ENCODE measurements at places on chromosomes 7 and 10.

- DNase-seq, result no peak
These were observed 207.3 kb upstream of the BMPER start for GRCh38 chr7:33698041-33698440.

DNA sequence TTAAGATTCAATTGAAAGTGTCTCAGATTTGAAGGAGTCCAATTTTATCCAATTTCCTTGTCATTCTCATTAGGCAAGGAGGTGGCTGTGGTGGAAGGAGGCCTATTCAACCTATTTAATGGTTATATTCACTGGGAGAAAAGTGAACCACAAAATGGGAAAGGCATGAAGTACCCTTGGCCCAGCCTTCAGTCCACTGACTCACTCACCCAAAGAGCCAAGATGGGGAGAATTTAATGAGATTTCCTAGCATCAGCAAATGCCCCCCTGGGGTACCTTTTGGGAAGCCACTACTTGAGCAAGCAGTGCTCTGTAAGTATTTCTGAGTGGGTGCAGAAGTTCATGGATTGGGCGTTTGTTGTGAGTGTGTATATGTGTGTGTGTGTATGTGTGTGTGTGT lies 144.1 kb downstream of the NRP1 start:
- no peak for DNase-seq

DNA sequence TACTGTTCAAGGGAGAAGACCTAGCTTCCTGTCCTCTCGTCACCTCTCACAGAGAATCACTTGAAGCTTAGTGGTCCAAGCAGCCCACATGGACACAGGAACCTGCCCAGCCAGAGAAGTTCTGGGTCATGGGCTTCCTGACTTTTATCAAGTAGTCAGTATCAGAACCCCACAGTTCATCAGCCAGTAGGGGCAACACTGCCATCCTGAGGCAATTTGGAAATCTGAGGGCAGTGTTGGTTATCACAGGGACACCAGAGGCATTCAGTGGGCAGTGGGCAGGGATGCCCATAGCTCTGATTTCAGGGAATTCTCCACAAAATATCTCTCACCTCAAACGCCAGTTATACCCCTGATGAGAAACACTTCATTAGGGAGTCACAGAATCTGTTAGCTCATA lies 22.5 kb upstream of the MGAM2 start:
- DNase-seq, result no peak

DNA sequence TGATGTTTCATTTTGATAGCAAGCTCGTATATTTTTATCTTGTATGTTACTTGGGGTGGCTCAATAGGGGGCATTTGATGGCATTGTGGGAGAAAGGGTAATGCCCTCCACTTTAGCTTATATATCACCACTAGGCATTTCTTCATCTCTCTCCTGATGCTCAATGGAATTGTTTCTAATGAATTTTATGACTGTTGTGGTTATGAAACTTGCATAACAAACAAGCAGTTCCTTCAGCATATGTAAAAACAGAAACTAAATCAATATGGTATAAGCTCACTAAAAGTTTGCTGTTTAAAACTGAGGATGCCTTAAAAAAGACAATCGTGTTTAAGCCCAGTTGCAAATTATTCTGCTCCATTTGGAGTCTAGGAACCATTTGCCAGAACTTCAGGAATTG lies 75.5 kb downstream of the CDK14 start:
- no peak for DNase-seq

DNA sequence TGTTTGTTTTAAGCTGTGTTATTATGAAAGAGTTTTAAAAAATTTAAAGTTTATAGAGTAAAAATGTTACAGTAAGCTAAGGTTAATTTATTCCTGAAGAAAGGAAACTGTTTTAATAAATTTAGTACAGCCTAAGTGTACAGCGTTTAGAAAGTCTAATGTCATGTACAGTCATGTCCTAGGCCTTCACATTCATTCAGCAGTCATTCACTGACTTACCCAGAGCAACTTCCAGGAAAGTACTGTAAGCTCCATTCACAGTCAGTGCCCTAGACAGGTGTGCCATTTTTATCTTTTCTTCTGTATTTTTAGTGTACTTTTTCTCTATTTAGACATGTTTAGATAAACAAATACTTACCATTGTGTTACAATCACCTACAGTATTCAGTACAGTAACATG lies 126.8 kb downstream of the TPK1 start:
- no peak for DNase-seq

DNA sequence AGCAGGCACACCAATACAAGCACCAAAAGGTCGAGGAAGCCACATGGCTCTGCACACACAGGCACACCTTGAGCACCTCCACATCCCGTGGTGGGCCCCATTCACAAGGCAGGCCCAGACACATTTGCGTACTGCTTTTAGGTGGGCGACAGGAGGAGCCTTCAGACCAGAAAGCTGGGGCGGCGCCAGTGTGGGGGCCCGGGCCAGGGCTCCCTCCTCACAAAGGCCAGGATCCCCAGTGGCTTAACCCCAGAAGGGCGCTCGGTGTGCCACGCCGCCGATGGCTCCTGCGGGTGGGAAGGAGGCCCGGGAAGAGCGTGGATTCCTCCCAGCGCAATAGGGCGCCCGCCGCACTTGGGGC lies 2.8 kb upstream of the SMARCD3 start:
- DNase-seq, result no peak

GRCh38 chr10:123348691-123349572 lies 194.7 kb downstream of the BUB3 start:
- DNase-seq, result no peak

DNA sequence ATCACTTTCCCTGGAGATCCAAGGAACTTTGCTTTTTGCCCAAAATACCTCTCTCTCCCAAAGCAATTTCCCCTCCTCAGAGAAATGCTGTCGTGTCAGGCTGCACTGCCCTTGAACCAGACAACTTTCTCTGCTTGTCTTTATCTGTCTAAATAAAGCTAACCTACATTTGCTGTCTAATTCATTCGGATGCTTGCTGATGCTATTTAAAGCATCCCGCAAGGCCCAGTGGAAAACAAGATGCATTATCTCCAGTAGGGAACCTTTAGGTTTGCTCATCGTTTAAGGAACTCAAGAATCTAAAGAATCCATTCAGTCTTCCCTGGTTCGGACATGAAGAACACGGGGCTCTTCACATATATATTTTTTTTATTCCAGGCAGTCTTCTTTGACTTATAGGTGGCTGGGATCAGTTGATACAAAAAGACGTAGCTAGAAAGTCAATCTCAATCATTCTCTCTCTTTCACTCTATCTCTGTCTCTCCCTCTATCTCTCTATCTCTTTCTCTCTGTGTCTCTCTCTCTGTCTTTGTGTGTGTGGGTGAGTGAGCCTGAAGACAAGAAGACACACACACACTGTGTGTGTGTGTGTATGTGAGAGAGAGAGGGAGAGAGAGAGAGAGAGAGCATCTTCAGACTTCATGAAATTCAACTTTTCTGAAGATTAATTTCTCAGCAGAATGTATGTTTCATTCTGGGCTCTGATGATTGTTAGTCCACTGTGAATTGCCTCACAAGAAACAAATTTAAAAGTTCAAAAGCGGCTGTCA lies 92.8 kb upstream of the MKLN1 start:
- DNase-seq, result no peak

DNA sequence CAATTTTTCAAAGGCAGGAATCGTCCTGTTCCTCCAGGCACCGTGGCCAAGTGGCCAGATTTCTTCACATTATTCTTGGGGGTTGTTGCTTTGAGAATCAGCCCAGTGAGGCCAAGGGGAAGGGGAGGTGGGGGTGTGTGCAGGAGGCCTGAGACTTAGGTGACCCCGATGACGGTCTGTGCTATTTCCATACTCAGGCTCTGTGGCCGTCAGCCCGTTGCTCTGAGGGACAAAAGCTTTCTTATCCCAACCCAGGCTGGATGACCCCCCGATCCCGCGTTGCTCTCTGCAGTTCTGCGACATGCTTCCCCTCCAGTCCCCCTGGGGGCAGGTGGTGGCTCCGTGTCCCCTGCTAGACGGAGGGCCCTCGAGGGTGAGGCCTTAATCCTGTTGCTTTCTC lies 14.2 kb downstream of the DOCK1 start:
- DNase-seq, result no peak

GRCh38 chr7:13933091-13933490 lies 56.4 kb downstream of the ETV1 start:
- DNase-seq, result no peak

DNA sequence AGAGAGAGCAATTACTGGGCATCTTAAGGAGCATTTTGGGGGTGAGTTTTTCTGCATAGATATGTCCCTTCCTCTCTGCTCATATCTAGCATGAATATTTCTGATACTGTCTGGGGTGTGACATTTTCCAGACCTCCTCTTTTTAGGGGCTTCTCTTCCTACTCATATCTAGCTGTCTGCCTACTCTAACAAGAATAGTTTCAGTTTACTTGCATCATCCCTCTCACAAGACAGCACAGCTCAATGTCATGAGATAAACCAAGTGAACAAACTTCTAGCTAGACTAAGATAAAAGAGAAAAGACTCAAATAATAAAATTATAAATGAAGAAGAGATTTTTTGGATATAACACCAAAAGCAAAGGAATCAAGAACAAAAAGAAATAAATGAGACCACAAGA lies 419.5 kb upstream of the SORCS1 start:
- no peak for DNase-seq

DNA sequence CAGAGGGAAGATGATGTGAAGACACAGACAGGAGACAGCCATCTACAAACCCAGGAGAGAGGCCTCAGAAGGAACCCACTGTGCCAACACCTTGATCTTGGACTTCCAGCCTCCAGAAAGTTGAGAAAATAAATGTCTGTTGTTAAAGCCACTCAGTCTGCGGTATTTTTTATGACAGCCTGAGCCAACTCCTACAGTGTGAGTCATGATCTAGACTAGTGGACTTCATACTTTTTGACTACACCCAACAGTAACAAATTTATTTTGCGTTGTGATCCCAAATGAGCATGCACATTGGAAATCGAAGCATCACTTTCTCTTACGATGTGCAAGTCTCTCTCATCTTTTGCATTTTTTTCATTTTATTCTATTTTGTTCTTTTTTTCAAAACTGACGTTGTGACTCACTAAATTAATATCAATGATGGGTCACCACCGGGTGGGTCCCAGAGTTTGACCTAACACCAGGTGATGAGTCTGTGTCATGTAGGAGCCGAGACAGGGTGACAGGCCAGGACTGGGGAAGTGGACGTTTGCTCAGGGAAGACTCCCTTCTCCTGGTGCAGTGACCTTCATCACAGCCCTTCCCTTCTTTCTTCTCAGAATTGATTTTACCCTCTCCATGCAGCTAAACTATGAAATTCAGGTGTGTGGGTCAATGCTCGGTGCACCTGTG lies 28.9 kb downstream of the PHYH start:
- no peak for DNase-seq

GRCh38 chr10:810351-810846 lies 120.9 kb upstream of the DIP2C start:
- no peak for DNase-seq

- no peak for DNase-seq
These were observed 72.3 kb upstream of the PHYHIPL start for GRCh38 chr10:59104186-59104585.

DNA sequence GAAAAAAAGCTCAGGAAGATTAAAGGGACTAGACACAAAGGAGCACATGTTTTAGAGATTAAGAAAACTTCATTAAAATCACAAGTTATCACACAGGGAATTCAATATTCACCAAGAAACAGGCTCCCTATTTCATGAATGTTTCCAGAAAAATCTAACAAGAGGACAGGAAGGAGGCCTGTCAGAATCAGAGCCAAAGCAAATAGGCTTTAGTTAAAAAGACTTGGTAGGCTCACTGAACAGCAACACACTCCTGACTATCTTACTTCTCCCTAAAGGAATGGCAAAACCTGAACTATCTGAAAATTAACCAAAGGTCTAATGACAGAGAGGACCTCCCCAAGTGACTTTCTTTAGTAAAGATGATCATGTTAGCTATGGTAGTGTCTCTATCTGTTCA lies 188.3 kb upstream of the MEOX2 start:
- DNase-seq, result no peak
